CD4-positive, alpha-beta T cell treated with Interleukin-17A for 1 hour (primary cell): ENCODE measurements at places on chromosomes 7 and 10.

- no peak for DNase-seq
Observed at GRCh38 chr7:143891457-143891856, 10.5 kb downstream of the TCAF1 start.

- DNase-seq: no peak
Observed at GRCh38 chr7:102875700-102876295, 37.0 kb upstream of the LRRC17 start.

DNA sequence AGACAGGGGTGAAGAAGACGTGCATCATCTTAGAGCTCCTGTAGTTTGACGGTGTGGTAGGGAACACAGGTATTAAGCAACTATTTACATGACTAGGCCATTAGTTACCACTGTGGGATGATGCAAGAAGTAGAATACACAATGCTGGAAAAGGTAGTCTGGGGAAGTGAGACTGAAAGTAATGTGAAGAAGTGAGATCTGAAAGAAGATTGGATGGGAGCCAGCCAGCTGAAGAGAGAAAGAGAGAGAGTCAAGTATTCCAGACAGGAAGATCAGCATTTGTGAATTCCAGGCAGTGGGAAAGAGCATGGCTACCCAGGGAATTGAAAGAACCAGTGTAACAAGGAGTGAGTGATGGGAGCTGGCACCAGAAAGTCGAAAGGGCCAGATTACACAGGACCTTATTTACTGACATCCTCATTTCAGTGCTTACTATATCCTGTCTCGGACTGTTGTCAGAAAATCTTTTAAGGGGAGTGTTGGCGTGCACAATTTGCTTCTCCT lies 4.0 kb upstream of the CFAP58 start:
- peak; percentile 30 for DNase-seq

- DNase-seq: no peak
Observed at GRCh38 chr10:75592151-75592787, 160.8 kb downstream of the LRMDA start.

GRCh38 chr7:149846436-149847046 lies 8.4 kb downstream of the ZNF862 start:
- DNase-seq: no peak

GRCh38 chr10:86752311-86752710 lies 4.1 kb upstream of the BMPR1A start:
- no peak for DNase-seq

DNA sequence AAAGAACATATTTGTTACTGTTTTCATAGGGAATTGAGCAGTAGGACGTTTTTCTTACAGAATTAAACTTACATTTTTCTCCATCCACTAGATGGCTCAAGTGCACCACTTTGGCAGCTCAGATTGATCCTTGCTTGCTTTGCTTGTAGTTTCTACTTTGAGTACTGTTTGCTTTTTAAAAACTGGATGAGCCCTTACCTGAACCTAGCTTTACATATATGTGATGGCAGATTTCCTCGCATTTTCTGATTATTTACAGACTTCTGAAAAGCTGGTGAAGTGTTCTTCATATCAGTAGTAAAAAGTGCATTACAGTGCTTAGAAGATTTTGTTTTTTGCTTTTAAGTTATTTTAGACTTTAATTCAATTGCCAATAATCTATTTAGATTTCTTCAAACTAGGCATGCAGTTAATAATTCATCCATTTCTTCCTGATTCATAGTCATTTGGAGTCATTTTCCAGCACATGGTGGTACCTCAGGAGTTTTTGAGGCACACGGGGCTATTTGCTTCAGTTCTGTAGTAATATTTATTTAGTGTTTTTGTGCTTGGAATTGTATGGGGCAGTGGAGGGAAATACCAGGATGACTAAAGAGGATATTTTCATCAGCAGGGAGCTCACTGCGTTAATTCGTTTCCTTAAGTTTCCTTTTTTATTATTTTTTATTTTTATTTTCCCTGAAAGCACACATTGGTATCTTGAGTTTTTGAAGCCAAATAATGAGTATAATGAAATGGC lies 57.3 kb downstream of the MAPK8 start:
- DNase-seq: peak; percentile 47

DNA sequence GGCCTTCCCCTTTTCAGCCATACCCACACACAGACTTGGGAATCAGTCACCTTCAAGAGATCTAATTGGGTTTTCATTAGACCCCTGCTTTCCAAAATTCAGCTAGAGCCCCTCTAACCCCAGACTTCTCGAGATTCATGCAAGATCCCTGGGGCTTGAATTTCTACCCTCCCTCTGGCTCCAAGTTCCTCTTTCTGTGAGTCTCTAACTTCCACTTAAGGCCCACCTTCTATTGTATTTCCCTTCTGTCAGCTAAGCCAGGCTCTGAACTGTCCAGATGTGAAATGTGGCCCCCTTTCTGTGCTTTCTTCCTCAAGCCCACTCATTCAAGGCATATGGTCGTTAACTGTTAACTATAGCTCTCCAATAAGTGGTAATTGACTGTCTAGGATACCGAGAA lies 132.2 kb downstream of the ZNF365 start:
- DNase-seq: no peak

DNA sequence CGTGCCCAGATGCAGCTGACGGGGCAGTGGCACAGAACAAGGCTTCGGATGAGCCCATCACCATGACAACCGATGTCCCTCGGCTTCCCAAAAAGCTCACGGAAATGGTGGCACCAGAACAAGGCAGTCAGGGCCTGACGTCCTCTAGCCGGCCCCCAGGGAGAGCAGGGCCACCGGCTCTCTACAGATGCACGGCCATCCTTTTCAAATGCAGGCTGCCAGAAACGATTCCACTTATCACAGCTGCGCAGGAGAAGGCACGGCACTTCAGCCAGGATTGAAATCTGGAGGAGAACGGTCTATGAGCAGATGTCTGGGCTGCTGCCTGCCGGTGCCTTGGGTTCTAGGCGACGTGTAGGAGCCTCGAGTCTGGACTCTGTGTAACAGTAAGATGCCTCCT lies 223.8 kb downstream of the ZMYND11 start:
- no peak for DNase-seq

- peak; percentile 50 for DNase-seq
Observed at GRCh38 chr7:141702047-141702567, at the start of gene DENND11. Gene DENND11, minus strand, starts transcription at chr7:141702166. Its CDS starts 13 bp downstream, at chr7:141702153.

GRCh38 chr10:4240608-4241197 lies 455.7 kb upstream of the KLF6 start:
- DNase-seq: no peak

GRCh38 chr7:144866189-144866588 lies 30.3 kb upstream of the TPK1 start:
- no peak for DNase-seq

- peak; percentile 92 for DNase-seq
Observed at GRCh38 chr7:17234398-17235031, 63.9 kb upstream of the AHR start.

DNA sequence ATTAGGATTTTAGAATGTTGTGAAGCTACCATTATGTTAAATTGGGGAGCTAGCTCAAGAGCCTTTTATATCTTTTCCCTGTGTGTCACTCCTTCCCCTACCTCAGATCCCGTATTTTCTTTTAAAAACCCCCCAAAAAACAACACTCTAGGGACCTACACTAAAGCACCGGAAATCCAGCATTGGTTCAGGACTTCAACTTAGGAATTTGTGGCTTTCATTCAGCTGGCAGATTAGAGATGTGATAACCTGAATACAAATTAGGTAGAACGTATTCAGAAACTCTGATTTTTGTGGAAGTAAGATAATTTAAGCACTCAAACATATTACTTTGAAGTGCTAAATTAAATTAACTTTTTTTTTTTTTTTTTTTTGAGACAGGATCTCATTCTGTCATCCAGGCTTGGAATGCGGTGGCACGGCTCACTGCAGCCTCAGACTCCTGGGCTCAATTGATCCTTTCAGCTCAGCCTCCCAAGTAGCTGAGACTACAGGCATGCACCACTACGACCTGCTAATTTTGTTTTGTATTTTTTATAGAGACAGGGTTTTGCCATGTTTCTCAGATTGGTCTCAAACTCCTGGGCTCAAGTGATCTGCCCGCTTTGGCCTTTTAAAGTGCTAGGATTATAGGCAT lies 6.8 kb downstream of the TBC1D12 start:
- no peak for DNase-seq

- no peak for DNase-seq
Observed at GRCh38 chr10:88116971-88117626, 253.7 kb downstream of the PTEN start.

- DNase-seq: no peak
Observed at GRCh38 chr10:52523696-52524095, 209.6 kb downstream of the DKK1 start.

DNA sequence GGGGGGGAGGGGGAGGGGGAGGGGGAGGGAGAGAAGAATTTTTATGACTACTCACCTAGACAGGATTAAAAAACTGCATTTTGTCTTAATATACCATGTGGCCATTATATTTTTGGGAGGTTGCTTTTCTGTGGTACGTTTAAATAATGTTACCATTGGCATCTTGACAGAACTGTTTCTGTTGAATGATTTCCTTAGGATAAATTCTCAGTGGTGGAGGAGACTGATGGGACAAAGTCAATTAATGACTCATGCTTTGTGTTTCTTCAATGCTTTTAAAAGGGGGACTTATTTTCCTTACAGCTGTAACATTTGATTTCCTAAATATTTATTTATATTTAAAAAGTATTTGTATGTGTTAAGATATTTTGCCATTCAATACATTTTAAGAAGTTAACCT lies 13.7 kb downstream of the AGR2 start:
- no peak for DNase-seq

GRCh38 chr7:156604311-156604710 lies 36.3 kb upstream of the RNF32 start:
- no peak for DNase-seq

- DNase-seq: no peak
Observed at GRCh38 chr10:21506351-21506750, 19.1 kb downstream of the SKIDA1 start.

- DNase-seq: no peak
Observed at GRCh38 chr10:59047957-59048618, 128.4 kb upstream of the PHYHIPL start.
